ENCODE measurements at places on chromosomes 16 and 17.
A peak's percentile ranks its signal among the peaks of the same experiment; 100 is the strongest.

GRCh38 chr17:29617125-29617480 lies 5.6 kb downstream of the CORO6 start:
- peak overlapping the region; percentile 60 for H3K4me3 ChIP-seq
- H3K27me3 ChIP-seq = no peaks in the 10 kb centered on the region
- peaks cover 62% of the 10 kb centered on the region for H3K4me1 ChIP-seq
- no peaks in the 10 kb centered on the region for H3K36me3 ChIP-seq
- DNase-seq = peak; percentile 95

GRCh38 chr17:3989041-3989886 lies 25.0 kb upstream of the ATP2A3 start:
- no peak overlapping the region for H3K27ac ChIP-seq
- H3K36me3 ChIP-seq = no peaks in the 10 kb centered on the region
- no peaks in the 10 kb centered on the region for H3K4me1 ChIP-seq
- no peak overlapping the region for H3K4me3 ChIP-seq
- no peak for DNase-seq

DNA sequence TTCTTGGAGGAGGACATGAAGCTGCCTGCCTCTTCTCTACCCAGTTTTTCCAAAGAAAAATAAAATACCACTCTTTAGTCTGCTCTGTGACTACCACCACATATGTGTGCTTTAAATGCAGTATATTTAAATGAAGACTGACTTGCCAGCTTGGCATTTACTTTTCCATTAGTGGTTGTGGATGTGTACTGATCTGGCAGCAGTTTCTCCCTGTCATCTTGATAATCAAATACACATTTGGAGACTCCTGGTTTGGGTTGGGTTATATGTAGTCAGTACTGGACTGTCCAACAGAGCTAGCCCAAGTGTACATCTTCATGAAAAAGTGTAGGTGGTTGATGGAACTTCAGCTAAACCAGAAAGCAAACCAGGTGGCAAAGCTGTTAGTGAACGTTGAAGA lies 19.9 kb downstream of the COX10 start:
- H3K4me3 ChIP-seq = no peak overlapping the region
- no peaks in the 10 kb centered on the region for H3K36me3 ChIP-seq
- no peak overlapping the region for H3K27ac ChIP-seq
- H3K4me1 ChIP-seq = no peaks in the 10 kb centered on the region

- no peaks in the 10 kb centered on the region for H3K4me1 ChIP-seq
- H3K36me3 ChIP-seq = peaks cover 80% of the 10 kb centered on the region
- H3K4me3 ChIP-seq = no peak overlapping the region
- DNase-seq = no peak
Measured at GRCh38 chr17:78400581-78401240, 22.3 kb downstream of the PGS1 start.

GRCh38 chr17:35537601-35538141 lies at the start of gene SLFN12L:
TSS of gene SLFN12L (minus strand) at chr17:35537678. CDS start at chr17:35522364, 15,314 bp downstream.
- peaks cover 46% of the 10 kb centered on the region for H3K4me1 ChIP-seq
- no peaks in the 10 kb centered on the region for H3K36me3 ChIP-seq
- peak within 1 kb of the TSS; percentile 57 for H3K4me3 ChIP-seq
- DNase-seq = no peak
- no peaks in the 10 kb centered on the region for H3K27me3 ChIP-seq
- peak within 1 kb of the TSS; percentile 90 for H3K27ac ChIP-seq

GRCh38 chr17:67353929-67354574 lies 12.3 kb downstream of the PSMD12 start:
- H3K4me1 ChIP-seq = peaks cover 3% of the 10 kb centered on the region
- peaks cover 60% of the 10 kb centered on the region for H3K36me3 ChIP-seq
- no peak overlapping the region for H3K27ac ChIP-seq
- H3K27me3 ChIP-seq = no peaks in the 10 kb centered on the region

DNA sequence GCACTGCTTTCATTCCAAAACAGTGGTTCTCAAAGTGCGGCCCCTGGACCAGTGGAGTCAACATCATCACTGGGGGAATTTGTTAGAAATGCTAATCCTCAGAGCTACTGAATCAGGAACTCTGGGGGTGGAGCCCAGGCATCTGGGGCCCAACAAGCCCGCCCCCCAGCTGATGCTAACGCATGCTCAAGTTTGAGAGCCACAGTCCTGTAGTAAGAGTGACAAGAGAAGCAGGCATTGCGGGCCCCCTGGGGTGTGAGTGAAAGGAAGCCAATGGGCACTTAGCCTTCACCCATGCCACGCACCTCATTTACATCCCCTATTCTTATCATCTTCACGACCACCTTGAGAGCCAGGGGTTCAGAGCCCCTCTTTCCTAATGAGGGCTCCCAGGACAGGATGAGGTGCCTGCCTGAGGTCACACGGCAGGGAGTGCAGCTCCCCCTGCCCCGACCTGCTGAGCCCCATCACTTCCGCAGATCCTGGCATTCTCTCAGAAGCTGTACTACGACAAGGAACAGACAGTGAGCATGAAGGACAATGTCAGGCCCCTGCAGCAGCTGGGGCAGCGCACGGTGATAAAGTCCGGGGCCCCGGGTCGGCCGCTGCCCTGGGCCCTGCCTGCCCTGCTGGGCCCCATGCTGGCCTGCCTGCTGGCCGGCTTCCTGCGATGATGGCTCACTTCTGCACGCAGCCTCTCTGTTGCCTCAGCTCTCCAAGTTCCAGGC lies 9.1 kb downstream of the CA4 start:
- no peaks in the 10 kb centered on the region for H3K27me3 ChIP-seq
- DNase-seq = no peak
- no peaks in the 10 kb centered on the region for H3K4me1 ChIP-seq
- H3K4me3 ChIP-seq = no peak overlapping the region
- H3K36me3 ChIP-seq = no peaks in the 10 kb centered on the region

- no peaks in the 10 kb centered on the region for H3K27me3 ChIP-seq
- no peaks in the 10 kb centered on the region for H3K4me1 ChIP-seq
- no peak overlapping the region for H3K27ac ChIP-seq
- H3K36me3 ChIP-seq = no peaks in the 10 kb centered on the region
Measured at GRCh38 chr17:78580277-78580804, 3.1 kb upstream of the DNAH17 start.

DNA sequence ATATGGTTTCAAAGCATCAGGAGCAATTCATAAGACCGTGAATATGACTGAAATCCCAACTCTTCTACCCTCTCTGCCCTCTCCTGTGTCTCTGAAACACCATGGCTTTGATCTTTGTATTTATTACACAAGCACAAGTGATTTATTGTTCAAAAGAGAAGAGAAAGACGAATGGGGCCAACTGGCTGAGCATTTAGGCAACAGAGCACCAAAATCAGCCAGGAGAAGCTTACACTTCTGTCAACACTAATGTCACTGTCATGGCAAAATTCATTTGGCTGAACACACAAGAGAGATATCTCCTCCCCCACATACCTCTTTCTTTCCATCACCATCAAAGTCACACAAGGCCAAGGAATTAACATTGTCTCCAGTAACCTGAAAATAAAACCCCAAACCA lies 9.3 kb downstream of the BBS2 start:
- no peak overlapping the region for H3K27ac ChIP-seq
- no peak for DNase-seq
- no peaks in the 10 kb centered on the region for H3K4me1 ChIP-seq
- H3K4me3 ChIP-seq = no peak overlapping the region

- peaks cover 10% of the 10 kb centered on the region for H3K4me1 ChIP-seq
- H3K27me3 ChIP-seq = no peaks in the 10 kb centered on the region
- no peak overlapping the region for H3K27ac ChIP-seq
Measured at GRCh38 chr16:57711-58110, 4.1 kb downstream of the SNRNP25 start.

- no peaks in the 10 kb centered on the region for H3K27me3 ChIP-seq
- no peak for DNase-seq
- H3K27ac ChIP-seq = no peak overlapping the region
- no peaks in the 10 kb centered on the region for H3K36me3 ChIP-seq
- H3K4me3 ChIP-seq = no peak overlapping the region
Measured at GRCh38 chr17:3848229-3848835, 2.3 kb upstream of the NCBP3 start.

DNA sequence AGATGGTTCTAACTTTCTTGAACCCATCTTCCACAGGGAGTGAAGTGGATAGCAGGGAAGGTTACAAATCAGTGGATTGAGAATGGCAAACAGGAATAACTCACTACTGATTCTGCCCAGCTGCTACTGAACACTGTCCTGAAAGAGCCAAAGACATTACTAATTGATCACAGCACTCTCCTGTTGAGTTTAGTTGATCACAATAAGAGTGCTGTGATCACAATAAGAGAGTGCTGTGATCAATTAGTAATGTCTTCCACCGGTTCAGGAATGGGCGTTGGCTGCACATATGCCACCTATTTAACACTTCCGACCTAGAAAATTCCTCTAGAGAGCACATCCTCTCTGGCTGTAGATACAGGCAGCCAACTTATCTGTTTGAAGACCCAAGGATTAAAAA lies 11.4 kb downstream of the CFAP97D1 start:
- H3K27me3 ChIP-seq = peaks cover 2% of the 10 kb centered on the region
- H3K27ac ChIP-seq = no peak overlapping the region
- no peaks in the 10 kb centered on the region for H3K36me3 ChIP-seq
- no peaks in the 10 kb centered on the region for H3K4me1 ChIP-seq
- DNase-seq = no peak

GRCh38 chr17:76481071-76481655 lies 13.8 kb downstream of the AANAT start:
- no peak for DNase-seq
- peaks cover 41% of the 10 kb centered on the region for H3K36me3 ChIP-seq
- peak overlapping the region; percentile 69 for H3K27ac ChIP-seq
- peaks cover 58% of the 10 kb centered on the region for H3K4me1 ChIP-seq

GRCh38 chr16:86778978-86779377 lies 200.6 kb downstream of the FOXL1 start:
- no peak for DNase-seq
- H3K36me3 ChIP-seq = no peaks in the 10 kb centered on the region
- H3K4me1 ChIP-seq = no peaks in the 10 kb centered on the region
- H3K4me3 ChIP-seq = no peak overlapping the region
- no peaks in the 10 kb centered on the region for H3K27me3 ChIP-seq
- no peak overlapping the region for H3K27ac ChIP-seq

GRCh38 chr16:79798416-79799053 lies 198.0 kb upstream of the MAF start:
- H3K36me3 ChIP-seq = no peaks in the 10 kb centered on the region
- no peak for DNase-seq
- no peak overlapping the region for H3K4me3 ChIP-seq
- no peaks in the 10 kb centered on the region for H3K27me3 ChIP-seq

GRCh38 chr16:25052530-25052929 lies 37.4 kb upstream of the ARHGAP17 start:
- peaks cover 29% of the 10 kb centered on the region for H3K4me1 ChIP-seq
- no peak overlapping the region for H3K4me3 ChIP-seq
- DNase-seq = no peak
- no peaks in the 10 kb centered on the region for H3K27me3 ChIP-seq

GRCh38 chr17:82016061-82016874 lies 6.4 kb downstream of the CENPX start:
- no peaks in the 10 kb centered on the region for H3K27me3 ChIP-seq
- peaks cover 4% of the 10 kb centered on the region for H3K4me1 ChIP-seq
- no peak overlapping the region for H3K4me3 ChIP-seq
- H3K36me3 ChIP-seq = no peaks in the 10 kb centered on the region
- no peak for DNase-seq
- no peak overlapping the region for H3K27ac ChIP-seq

DNA sequence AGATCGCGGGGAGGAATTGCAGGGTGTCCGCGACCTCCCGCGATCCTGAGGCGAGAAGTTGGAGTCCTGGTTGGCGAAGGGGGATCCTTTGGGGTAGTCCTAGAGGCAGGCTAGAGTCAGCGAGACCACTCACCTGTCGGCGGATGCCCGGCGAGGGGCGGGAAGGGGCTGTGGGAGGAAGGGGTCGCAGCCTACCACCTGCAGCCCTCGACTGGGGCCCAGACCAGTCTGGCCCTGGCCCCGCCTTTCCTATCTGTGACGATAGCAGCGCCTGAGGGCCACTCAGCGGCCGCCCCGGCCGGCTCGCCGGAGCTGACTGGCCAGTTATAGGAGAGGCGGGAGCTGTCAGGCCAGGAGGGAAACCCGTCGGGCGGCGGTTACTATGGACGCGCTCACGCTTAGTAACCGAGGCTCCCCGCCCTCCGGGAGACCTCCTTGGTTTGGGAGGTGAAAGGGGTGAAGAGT lies at the start of gene TEKT3:
TSS of gene TEKT3 (minus strand) at position 213 of the 465 bp plus-strand sequence. CDS start 10,012 bp downstream, outside the sequence.
- H3K4me1 ChIP-seq = peaks cover 7% of the 10 kb centered on the region
- H3K36me3 ChIP-seq = no peaks in the 10 kb centered on the region
- no peak within 1 kb of the TSS for H3K27ac ChIP-seq
- no peak for DNase-seq

- DNase-seq = no peak
- H3K36me3 ChIP-seq = no peaks in the 10 kb centered on the region
- no peak overlapping the region for H3K4me3 ChIP-seq
- no peak overlapping the region for H3K27ac ChIP-seq
- no peaks in the 10 kb centered on the region for H3K4me1 ChIP-seq
Measured at GRCh38 chr17:80566054-80566400, 21.4 kb downstream of the RPTOR start.

DNA sequence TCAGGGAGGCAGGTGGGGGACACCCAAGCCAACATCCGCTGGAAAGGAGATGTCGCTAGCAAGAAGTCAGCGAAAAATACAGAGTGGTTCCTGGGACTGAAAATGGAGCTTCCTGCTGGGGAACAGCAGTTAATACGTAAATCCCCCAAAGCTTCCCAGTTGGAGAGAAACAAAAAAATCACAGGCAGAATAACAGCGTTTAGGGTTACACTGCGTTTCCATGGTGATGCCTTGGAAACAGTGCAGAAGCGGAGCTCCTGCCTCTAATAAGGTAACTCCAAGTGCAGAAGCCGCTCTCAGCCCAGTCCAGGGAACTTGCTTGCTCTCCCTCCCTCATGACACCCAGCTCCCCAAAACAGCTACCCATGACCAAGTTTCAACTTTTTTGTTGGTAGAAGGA lies 73.4 kb downstream of the PLD6 start:
- no peak overlapping the region for H3K4me3 ChIP-seq
- H3K4me1 ChIP-seq = peaks cover 30% of the 10 kb centered on the region
- DNase-seq = no peak
- no peak overlapping the region for H3K27ac ChIP-seq
- peaks cover 76% of the 10 kb centered on the region for H3K36me3 ChIP-seq

DNA sequence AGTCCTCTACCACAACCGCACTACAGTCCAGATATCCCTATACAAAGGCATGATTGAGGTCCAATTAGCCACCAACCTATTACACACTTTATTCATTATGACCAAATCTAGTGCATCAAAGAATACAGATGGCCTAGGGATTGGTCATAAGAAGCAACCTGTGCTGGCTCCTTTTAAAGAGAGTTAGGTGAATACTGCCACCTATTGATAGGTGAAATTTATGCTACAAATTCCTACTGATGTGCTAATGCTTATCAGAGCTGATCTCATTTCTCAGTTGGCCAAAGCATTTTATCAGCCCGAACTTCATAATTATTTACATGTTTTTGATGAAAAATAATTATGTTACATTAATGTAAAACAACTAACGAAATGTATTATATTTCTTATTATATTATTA lies 166.3 kb downstream of the ANKFN1 start:
- DNase-seq = no peak
- no peaks in the 10 kb centered on the region for H3K4me1 ChIP-seq
- H3K4me3 ChIP-seq = no peak overlapping the region
- no peaks in the 10 kb centered on the region for H3K27me3 ChIP-seq

DNA sequence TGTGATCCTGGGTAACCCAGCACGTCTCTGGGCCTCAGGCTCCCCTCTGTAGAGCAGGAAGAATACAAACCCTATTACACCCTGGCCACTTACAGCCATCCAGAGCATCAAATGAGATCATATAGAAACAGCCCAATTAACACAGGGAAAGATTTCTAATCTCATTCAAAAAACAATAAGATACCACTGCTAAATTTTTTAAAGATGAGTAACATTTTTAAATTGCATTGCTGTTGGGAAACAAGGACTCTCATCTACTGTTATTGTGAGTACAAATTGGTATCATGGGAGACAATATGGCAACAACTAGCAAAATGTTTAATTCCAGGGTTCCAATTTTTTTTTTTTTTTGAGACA lies 41.1 kb downstream of the SRL start:
- H3K36me3 ChIP-seq = no peaks in the 10 kb centered on the region
- no peaks in the 10 kb centered on the region for H3K27me3 ChIP-seq
- H3K4me3 ChIP-seq = no peak overlapping the region
- no peak overlapping the region for H3K27ac ChIP-seq
- H3K4me1 ChIP-seq = peaks cover 6% of the 10 kb centered on the region
